ENCODE measurements at places on chromosomes 16 and 17.

DNA sequence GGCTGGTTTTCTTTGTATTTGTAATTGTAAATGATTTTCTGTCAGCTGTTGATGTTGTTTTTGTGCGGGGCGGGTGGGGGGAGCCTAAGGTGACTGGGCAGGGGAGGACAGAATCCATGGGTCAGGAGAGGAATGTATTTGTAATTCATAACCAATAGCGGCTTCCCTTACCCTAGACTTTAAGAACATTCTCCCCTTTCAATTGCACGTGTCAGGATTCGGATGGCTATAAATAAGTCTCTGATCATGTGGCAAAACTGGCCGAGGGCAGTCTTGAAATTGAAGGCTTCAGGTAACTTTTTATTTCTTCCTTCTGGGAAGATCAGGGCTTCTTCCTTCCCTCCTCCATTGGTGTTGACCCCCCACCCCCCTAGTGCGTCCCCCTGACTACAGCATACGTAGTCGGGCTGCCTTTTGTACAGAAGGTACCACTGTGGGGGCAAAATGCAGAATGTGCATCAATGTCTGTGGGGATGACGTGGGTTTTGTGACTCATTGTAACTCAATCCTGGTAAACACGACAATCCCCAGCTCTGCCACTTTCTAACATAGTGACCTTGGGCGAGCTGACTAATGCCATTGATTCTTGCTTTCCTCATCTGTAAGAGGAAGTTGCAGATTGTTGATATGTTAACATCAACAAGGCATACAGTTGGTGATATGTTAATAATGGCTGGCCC lies 16.2 kb downstream of the MARCHF10 start:
- DNase-seq, result peak; percentile 71

GRCh38 chr16:10321407-10322387 lies 64.2 kb upstream of the ATF7IP2 start:
- DNase-seq, result no peak

DNA sequence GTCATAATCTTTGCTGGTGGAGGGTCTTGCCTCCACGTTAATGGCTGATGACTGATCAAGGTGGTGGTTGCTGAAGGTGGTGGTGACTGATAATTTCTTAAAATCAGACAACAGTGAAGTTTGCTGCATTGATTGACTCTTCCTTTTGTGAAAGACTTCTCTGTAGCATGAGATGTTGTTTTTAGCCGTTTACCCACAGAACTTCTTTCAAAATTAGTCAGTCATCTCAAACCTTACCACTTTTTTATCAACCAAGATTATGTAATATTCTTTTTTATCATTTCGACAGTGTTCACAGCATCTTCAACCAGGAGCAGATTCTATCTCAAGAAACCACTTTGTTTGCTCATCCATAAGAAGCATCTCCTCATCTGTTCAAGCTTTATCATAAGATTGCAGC lies 5.9 kb downstream of the UQCRC2 start:
- no peak for DNase-seq

GRCh38 chr16:29302976-29303375 lies 103.5 kb downstream of the NPIPB11 start:
- no peak for DNase-seq

GRCh38 chr17:9221147-9221921 lies 200.0 kb downstream of the NTN1 start:
- DNase-seq, result no peak

GRCh38 chr16:11719171-11719570 lies 23.5 kb downstream of the TXNDC11 start:
- DNase-seq, result no peak

- DNase-seq, result no peak
Observed at GRCh38 chr17:14882131-14882530, 383.0 kb downstream of the PMP22 start.

DNA sequence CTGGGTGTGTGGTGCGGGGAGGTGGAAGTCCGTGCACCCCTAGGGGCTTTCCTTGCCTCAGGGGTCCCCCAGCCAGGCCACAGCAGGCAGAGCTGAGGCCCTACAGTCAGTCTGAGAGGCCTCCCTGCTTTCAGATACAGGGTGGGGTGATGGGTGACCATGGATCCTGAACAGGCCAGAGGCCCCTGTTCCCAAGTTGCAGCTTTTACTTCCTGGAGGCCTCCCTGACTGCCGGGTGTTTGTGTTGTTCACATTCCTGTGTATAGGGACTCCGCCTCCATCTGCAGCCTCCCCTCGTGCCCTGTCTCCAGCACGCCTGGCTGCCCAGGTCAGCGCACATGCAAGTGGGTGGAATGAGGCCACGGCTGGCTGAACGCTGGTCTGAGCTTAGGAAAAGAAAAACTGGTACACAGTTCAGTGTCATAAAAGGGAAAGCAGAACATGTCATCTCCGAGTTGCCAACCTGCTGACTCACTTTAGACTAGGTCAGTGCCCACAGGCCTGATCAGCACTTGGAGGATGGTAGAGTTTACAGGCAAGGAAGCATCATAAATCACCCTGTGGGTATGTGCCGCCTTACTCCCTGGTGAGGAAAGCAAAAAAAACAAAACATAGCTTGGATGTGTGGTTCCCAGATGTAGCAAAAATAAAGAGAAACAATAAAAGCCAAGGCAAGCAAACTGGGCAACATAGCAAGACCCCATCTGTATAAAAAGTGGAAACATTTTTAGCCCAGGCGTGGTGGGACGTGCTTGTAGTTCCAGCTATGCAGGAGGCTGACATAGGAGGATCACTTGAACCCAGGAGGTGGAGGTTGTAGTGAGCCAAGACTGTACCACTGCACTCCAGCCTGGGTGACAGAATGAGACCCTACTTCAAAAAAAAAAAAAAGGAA lies 6.2 kb upstream of the SLC7A6 start:
- DNase-seq, result no peak

DNA sequence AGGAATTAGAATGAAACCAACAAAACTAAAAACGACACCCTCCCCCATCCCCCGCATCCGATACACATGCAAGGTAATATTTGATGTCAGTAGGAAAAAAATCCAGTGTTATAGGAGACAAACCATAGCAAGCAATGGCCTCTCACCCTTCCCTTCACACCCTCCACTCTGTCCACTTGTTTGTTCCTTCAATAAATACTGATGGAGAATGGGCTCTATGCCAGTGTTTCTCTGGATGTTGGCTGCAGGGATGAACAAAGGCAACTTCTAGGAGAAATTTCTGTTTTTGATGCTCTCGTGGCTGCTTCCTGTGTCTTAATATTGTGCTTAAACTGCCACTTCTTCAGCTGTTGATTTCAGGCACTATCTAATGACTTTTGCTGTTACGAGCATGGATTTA lies 98.8 kb downstream of the WWOX start:
- no peak for DNase-seq

DNA sequence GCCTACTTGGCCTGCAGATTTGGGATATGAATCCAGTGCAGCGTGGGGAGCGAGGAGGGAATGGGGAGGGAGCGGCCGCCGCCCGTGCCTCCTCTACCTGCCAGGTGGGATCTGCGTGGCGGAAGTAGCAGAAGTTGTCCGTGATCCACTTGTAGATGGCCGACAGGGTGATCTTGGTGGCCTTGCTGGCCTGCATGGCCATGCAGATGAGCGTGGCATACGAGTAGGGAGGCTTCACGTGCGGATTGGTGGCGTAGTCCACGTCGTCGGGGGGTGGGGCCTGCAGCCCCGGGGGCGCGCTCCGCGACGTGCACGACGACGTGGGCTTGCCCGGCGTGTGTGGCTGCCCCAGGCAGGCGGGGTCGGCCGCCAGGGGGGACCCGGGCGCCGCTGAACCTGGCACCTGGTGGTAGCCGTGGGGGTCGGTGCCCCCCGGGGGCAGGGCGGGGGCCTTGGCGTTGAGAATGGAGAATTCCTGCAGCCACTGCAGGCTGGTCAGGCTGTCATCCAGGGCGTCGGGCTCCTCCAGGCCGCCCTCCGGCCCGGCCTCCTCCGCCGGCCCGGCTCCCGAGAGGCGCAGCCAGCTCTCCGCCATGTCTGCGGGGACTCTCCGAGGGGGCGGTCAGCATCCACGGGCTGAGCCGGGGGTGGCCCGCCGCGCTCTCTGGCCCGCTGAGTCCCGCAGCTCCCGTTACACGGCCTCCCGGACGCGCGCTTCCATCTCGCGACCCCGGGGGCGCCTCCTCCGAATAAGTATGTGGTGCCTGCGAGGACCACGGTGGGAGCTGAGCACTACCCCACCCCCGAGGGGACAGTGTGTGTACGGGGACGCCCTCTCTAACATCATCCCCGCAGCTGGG lies 1.0 kb downstream of the FOXJ1 start:
- DNase-seq, result no peak

DNA sequence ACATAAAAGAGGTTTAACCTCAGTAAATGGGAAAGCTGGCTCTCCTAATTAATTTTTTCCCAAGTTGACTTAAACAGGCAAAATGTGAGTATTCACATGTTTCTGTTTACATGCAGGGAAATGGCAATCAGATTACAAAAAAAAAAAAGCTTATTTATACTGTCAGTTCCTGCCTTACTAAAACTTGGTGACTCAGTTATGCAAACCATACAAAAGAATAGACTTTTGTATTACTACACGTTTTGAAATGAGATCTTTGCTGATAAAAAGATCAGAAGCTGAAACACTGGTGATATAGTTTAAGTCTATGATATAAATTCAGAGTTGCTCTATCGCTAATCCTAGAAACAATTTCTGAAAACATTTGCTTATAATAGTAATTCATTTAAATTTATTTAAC lies 9.4 kb upstream of the KCNJ2 start:
- no peak for DNase-seq

Measured in AG08396 (cell line).